Subcutaneous preadipocyte (primary cell): ENCODE measurements at places on chromosomes 4 and X. TPM values are rescaled to one million over a fixed set of nuclear protein-coding genes. Genes with fewer than 3 reads are reported as not detected.

Gene SPINK2
- total RNA-seq = not detected in 2 replicates

Gene PASD1
- total RNA-seq = not detected in 2 replicates

Gene CNGA2
- not detected in 2 replicates for total RNA-seq

Gene AVPR2
- total RNA-seq = not detected in 2 replicates

Gene CENPVL2
- under 0.01 TPM in 1 of 2 replicates, not detected in the other for total RNA-seq

Gene OTUD6A
- not detected in 2 replicates for total RNA-seq

Gene TMPRSS11D
- not detected in 2 replicates for total RNA-seq

Gene EGFL6
- total RNA-seq = under 0.01 TPM in 1 of 2 replicates, not detected in the other

Gene MAGEA12
- total RNA-seq = not detected in 2 replicates
